ENCODE measurements at places on chromosomes 7 and 10.

DNA sequence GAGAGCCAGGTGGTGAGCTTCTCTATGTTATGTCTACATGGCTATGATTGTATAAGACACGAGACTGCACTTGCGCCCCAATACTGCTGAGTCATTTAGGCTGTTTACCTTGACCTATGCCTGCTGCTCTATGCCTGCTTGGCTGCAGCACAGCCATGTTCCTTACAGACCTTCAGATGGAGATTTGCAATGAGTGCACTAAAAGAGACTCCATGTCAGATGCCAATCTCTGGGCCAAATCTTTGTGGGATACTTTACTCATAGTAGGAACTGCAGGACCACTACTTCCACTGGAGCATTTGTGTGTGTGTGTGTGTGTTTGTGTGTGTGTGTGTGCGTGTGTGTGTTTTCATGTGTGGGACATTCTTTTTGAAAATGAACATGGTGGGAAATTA lies 50.0 kb upstream of the KMT2E start:
- DNase-seq = peak; percentile 55

DNA sequence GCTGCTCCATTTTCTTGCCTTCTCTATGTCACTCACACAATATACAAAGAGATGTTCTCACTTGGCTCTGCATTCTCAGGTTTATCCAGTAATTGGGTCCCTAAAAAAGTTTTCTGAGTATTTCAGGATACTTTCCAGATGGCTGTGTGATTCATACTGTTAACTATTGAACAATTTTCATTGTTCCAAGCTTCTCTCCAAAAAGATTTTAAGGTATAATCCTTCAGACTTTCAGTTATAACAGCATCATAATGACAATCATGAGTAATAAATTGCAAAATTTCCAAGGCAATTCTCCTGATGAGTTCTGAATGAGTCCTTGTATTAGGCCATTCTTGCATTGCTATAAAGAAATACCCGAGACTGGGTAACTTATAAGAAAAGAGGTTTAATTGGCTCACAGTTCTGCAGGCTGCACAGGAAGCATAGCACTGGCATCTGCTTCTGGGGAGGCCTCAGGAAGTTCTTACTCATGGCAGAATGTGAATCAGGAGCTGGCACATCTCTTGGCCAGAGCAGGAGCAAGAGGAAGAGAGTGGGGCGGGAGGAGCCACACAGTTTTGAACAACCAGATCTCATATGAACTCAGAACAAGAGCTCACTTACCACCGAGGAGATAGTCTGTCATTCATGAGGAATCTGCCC lies 148.1 kb downstream of the SLC16A9 start:
- peak; percentile 56 for DNase-seq

- DNase-seq = no peak
These were observed 59.7 kb upstream of the CCDC71L start for GRCh38 chr7:106720641-106721040.

DNA sequence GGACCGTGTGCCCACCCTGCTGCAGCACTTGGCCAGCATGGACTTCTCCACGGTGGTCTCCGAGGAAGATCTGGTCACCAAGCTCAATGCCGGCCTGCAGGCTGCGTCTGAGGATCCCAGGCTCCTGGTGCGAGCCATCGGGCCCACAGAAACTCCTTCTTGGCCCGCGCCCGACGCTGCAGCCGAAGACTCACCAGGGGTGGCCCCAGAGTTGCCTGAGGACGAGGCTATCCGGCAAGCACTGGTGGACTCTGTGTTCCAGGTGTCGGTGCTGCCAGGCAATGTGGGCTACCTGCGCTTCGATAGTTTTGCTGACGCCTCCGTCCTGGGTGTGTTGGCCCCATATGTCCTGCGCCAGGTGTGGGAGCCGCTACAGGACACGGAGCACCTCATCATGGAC lies 1.4 kb downstream of the RBP3 start:
- DNase-seq = no peak

DNA sequence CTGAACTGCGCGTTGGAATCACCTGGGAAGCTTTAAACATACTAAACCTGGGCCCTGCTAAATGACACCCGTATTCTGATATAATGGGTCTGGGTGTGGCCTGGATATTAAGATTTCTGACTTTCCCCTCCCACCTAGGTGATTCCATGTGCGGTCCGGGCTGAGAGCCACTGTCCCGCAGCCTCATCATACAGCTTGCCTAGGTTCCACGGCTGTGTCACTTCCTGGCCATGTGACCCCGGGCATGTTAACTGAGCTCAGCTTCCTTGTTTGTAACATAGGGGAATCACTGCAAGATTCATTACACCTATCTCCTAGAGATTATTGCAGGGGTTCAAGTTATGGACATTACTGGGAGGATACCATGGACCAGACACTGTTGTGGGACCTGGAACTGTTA lies 472.7 kb upstream of the GALNT17 start:
- no peak for DNase-seq

- peak; percentile 68 for DNase-seq
These were observed 36.2 kb upstream of the GTF2IRD1 start for GRCh38 chr7:74417419-74417971.

DNA sequence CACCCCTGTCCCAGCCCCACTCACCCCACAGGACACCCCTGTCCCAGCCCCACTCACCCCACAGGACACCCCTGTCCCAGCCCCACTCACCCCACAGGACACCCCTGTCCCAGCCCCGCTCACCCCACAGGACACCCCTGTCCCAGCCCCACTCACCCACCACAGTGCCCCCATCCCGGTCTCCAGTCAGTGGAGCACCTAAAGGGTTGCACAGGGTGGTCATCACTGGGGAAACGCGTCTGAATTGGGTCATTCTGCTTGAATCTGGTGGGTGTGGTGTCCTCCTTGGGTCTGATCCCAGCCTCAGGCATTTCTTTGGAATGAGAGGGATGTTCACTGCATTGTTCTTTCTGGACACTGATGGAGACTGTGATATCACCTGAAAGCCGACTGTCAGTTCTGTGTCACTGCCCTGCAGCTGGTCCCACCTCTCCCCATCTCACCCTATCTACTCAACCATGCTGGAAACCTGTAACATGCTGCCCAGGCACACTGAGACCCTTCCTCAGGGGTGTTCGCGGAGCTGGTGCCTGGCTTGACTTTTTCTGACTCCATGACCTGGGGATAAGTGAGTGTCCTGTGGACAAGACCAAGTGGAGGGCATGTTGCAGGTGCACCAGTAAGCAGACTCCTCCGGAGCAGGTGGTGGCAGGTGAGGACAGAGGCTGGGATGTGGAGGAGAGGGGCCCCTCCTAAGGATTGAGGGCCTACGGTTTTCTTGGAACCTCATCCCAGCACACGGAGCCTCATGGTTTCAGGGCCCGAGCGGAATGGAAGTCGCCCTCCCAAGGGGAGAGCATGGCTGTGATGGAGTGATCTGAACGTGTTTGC lies 262.5 kb upstream of the PPP2R2D start:
- DNase-seq = no peak

DNA sequence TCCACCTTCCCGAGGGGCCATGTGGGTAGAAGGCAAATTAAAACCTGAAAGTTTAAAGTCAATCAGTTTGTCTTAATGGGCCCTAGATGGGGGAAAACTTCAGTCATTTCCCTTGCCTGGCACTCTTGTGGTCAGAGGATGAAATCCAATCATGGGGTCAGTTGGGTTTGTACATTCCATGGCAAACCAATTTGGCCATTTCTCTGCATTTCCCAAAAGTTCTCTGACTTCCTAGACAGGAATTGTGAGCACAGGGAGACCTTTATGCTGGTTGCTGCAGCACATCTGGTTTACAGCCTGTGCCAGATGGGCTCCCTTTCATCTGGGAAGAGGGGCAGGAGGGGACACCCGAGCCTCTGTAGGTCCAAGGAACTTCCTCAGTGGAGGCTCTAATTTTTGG lies 113.0 kb downstream of the CYP26A1 start:
- peak; percentile 45 for DNase-seq

DNA sequence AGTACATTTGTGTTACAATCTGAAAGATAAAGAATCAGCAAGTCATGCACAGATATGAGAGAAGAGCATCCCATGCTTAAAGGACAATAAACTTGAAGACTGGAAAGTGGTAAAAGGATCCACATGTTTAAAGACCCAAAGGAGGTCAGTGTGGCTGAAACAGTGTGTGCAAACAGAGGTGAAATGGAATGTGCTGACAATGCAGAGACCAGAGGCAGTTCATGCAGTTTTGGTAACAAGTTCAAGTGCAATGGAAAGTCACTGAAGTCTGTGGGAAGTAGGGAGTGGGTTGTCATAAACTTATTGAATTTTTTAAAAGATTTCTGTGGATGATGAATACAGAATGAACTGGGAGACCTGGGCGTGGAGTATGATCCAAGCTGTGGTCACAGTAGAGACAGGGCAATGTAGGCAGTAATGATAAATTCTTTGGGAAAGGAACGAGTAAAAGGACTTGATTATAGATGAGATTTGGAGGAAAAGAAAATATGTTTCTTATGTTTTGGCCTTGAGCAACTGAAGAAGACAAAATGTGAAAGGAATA lies 408.0 kb downstream of the HGF start:
- no peak for DNase-seq

- DNase-seq = peak; percentile 41
These were observed 688.4 kb downstream of the REEP3 start for GRCh38 chr10:64209561-64209960.

DNA sequence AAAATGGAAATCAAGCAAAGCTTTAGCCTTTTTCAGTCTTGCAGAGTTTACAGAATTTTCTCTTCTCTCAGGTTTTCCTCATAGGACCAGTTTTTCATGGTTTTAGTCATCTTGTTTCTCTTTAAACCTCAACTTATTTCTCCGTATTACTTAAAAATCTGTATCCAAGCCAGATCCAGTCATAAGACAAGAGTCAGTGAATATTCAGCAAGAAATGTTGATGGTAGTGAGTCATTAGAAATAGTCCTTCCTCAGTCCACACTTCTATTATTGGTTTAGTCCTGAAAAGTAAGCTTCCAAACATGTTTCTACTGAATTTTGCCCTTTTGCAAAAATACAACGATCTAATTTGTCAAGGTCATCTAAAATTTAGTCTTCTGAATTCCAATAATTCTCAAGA lies 107.0 kb downstream of the VIM start:
- DNase-seq = peak; percentile 89

DNA sequence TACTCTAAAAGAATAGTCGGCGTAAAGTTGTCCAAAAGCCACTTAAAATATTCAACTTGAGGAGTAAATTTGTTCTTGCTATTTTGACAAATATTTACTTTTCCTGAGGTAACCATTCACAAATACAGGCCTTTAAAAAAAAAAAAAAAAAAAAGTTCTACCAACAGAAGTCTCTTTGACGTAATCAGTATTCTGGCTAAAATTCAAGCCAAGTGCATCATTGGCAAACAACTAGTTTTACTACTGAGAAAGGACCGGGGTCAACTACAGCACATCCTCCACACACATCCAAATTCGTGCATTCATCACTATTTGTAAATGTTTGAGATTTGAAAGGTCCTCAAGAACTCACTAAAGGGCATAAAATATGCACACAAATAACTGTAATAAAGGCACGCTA lies 2.0 kb downstream of the OAT start:
- DNase-seq = peak; percentile 23

- DNase-seq = no peak
These were observed 233.8 kb upstream of the LYZL1 start for GRCh38 chr10:29055101-29055500.

- DNase-seq = no peak
These were observed 30.3 kb downstream of the C1GALT1 start for GRCh38 chr7:7212612-7213011.

GRCh38 chr7:51114501-51114900 lies 202.1 kb downstream of the COBL start:
- DNase-seq = no peak

- DNase-seq = no peak
These were observed 123.6 kb downstream of the ZNF248 start for GRCh38 chr10:37733822-37734221.

DNA sequence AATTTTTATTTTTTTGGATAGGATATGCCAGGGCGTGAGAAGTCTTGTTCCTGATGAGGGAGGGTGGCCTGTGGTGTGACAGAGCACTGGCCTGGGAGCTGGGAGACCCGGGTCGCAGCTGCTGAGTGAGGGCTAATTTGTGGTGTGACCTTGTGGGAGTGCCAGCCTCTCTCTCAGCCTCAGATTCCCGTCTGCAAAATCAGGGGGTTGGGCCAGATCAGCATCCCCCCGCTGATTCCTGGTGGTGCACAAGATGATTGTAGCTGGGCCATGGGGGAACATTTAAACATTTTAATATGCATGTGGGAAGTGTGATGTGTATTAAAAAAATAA lies 14.9 kb downstream of the TSPAN15 start:
- no peak for DNase-seq

DNA sequence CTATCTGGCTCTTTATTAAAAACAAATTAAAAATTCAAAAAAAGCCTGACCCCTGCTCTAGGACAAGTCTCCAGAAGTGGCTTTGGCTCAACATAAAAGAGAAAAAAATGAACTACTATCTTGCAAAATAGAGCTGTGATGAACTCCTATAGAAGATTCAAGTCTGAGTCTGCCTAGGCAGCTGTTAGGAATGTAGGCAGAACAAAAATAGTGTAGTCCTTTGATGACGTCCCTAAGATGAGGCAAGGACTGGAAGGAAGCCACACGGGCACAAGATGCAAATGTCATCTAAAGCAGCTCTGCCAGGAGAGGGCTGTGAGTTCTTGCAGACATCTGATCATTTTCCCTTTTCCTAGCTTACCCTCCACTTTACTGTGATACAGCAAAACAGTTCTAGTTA lies 20.5 kb downstream of the ASNS start:
- no peak for DNase-seq

GRCh38 chr7:128100225-128100948 lies 69.2 kb upstream of the LRRC4 start:
- DNase-seq = no peak

DNA sequence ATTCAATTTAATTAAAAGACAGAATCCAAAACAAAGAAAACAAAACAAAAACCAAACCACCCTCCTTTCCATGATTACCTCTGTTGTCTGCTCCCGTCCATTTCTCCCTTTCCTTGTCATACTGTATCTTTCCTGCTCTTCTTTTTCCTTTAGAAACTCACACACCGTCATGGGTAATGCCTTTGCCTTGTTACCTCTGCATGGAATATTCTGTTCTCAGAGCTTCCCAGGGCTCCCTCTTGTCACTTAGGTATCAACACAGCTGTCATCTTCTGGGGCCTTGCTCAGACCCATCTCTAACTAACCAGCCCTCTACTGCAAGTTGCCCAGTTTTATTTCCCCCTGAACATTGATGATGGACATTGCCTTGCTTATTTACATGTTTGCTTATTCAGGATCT lies 30.2 kb upstream of the GIMAP8 start:
- no peak for DNase-seq

DNA sequence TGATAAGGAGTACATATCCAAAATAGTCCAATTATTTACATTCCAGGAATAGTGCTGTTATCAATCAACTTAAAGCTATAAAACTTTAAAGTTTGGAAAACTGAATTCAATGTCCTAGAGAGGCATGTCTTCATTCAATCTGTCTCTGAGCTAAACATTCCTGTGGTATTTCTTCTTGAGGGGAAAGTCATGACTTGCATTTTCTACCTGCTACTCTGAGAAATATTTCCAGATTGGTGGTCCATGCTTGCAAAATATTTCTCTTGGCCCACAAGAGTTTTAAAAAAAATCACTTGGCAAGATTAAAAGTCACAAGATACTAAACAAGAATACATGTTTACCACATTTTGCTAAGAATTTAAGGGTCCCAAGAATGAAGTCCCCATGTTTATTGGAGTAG lies 63.6 kb upstream of the HGF start:
- DNase-seq = peak; percentile 78

- DNase-seq = no peak
These were observed 49.2 kb upstream of the PLA2G12B start for GRCh38 chr10:73003822-73004221.
